Activated naive CD4-positive, alpha-beta T cell treated with anti-CD3 and anti-CD28 coated beads, Interleukin-2, amount 10 ng/mL, durations not matched to agents 5 hours and 36 hours (primary cell): ENCODE measurements at places on chromosomes 16 and 17. TPM values are rescaled to one million over a fixed set of nuclear protein-coding genes. Genes with fewer than 3 reads are reported as not detected.

The NPIPB13 gene
- total RNA-seq: 15.5 TPM

The MYH8 gene
- not detected for total RNA-seq

The EPN3 gene
- total RNA-seq: not detected

The PCTP gene
- total RNA-seq: 7.1 TPM

The BLTP2 gene
- total RNA-seq: 126 TPM

The FBXO39 gene
- 0.65 TPM for total RNA-seq

The SLC52A1 gene
- total RNA-seq: 0.51 TPM

The MSLN gene
- not detected for total RNA-seq

The DHRS7C gene
- not detected for total RNA-seq

The TBC1D3K gene
- total RNA-seq: not detected

The ZDHHC1 gene
- not detected for total RNA-seq

The HOXB7 gene
- total RNA-seq: 0.48 TPM

The ZNRF1 gene
- total RNA-seq: 5.0 TPM

The DCTPP1 gene
- total RNA-seq: 40.3 TPM

The B4GALNT2 gene
- total RNA-seq: not detected

The CLEC19A gene
- total RNA-seq: not detected

The DOC2A gene
- not detected for total RNA-seq

The OR3A3 gene
- total RNA-seq: not detected

The CDH5 gene
- total RNA-seq: not detected

The ST6GALNAC2 gene
- not detected for total RNA-seq

The PRAC2 gene
- total RNA-seq: not detected

The LPO gene
- not detected for total RNA-seq

The SBK1 gene
- 10.0 TPM for total RNA-seq

The ZG16B gene
- 1.6 TPM for total RNA-seq
